RWPE1 (cell line): ENCODE measurements at places on chromosomes 12 and 14.

GRCh38 chr14:100761481-100761880 lies 34.8 kb downstream of the DLK1 start:
- DNase-seq, result peak; percentile 59

DNA sequence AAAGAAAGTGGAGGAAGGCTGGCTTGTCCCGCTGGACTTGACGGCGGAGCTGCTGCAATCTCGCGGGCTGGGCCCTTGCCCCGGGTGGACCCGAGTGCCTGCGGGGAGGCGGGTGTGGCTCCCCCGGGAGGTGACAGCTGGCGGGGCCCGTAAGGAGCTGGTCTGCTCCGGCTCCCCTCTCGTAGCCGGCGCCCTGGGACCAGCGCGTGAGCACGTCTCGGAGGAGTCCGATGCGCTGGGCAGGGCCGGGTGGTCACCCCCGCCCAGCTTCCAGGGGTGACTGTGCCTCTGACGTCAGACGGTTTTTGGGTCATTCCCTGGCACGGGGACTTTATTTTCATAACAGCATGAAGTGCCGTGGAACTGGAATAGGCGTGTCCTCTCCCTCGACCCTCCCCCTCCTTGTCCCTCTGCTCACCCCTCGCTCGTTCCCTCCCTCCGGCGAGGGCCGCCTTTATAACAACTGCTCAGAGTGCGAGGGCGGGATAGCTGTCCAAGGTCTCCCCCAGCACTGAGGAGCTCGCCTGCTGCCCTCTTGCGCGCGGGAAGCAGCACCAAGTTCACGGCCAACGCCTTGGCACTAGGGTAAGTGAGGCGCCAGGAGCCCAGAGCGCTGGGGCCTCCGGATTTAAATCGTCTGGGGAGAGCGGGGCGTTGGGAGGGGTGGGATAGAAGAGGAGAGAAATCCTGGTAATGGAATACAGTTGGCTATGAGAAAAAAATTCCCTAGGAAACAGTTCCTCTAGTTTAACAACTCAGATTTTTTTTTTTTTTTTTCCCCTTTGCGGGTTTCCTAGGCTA lies at the start of gene GPRC5A:
TSS of gene GPRC5A (plus strand) at position 483 of the 801 bp plus-strand sequence. CDS start 16,688 bp downstream, outside the sequence.
- peak; percentile 87 for DNase-seq

DNA sequence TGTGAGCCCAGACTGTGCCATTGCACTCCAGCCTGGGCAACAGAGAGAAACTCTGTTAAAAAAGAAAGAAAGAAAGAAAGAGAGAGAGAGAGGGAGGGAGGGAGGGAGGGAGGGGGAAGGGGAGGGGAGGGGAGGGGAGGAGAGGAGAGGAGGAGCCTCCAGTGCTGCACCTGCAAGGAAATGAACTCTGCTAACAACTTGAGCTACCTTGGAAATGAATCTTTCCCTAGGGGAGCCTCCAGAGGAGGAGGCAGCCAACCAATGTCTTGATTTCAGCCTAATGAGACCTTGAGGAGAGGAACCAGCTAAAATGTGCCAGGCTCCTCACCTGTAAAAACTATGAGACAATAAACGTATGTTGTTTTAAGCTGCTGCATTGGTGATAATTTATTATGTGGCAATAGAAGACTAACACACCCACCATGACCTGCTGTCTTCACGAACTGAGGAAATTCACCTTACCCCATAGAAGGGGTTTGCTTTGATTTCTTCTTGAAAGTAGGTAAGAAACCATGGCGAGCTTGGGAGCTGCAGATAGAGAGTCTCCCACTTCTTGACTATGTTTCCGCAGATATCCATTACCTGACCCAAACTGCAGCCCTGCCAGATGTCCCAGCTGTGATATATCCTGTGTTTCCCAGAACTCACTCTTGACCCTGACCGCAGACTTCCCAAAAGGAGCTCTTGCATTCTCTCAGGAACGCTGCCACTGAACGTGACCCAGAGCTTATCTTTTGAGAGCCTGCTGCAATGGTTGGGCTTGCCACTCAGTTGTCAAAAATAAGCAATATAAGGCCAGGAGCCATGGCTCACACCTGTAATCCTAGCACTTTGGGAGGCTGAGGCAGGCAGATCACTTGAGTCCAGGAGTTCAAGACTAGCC lies 31.5 kb upstream of the TMPO start:
- DNase-seq, result no peak

- DNase-seq, result no peak
These were observed 57.7 kb downstream of the WDR20 start for GRCh38 chr14:102197317-102197853.

- no peak for DNase-seq
These were observed 4.9 kb upstream of the ANKLE2 start for GRCh38 chr12:132766380-132767085.

- no peak for DNase-seq
These were observed 27.1 kb downstream of the CCDC92 start for GRCh38 chr12:123945287-123946151.

- DNase-seq, result no peak
These were observed 283.6 kb downstream of the PCNX1 start for GRCh38 chr14:71190770-71191374.

GRCh38 chr14:96888593-96888992 lies 91.4 kb downstream of the VRK1 start:
- no peak for DNase-seq

DNA sequence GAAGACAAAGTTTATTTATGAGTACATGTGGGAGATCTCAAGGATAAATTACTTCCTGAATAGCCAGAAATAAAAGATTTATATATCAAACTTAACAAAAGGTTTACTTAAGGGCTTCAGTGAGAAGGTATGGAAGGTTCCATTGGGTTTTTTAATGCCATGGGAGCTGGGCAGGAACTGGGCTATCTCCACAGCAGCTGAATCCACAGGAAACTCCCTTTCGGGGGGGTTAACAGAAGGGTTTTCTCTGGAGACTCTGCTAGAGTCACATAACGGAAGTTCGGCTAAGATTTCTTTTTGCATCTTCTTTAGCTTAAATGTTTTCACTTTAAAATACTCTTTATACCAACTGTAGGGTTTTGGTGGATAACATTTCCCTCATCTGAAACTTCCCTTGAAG lies 113.5 kb downstream of the UNC79 start:
- DNase-seq, result no peak

GRCh38 chr12:123142921-123143735 lies 7.8 kb downstream of the PITPNM2 start:
- no peak for DNase-seq

DNA sequence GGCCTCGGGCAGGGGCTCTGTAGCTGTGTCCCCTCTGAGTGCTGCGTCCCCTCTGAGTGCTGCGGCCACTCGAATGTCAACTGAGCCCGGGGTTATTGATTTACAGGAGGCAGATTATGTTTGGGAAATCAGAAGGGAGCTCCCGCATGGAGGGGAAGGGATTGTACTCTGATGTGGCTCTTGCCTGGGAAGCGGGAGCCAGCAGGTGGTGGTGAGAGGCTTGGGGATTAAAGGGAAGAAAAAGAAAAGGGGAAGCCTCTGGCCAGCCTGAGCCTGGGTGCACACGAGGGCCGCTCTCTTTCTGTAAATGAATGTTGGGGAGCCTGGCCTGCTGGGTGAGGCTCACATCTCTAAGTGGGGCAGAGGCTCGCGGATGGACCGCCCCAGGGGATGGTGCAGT lies 143.7 kb downstream of the AACS start:
- DNase-seq, result no peak

- DNase-seq, result no peak
These were observed 139.2 kb downstream of the KIF26A start for GRCh38 chr14:104277416-104278213.

GRCh38 chr12:54417712-54418440 lies 1.2 kb downstream of the ITGA5 start:
- DNase-seq, result no peak

- no peak for DNase-seq
These were observed 6.4 kb downstream of the PRR4 start for GRCh38 chr12:10842862-10843261.

DNA sequence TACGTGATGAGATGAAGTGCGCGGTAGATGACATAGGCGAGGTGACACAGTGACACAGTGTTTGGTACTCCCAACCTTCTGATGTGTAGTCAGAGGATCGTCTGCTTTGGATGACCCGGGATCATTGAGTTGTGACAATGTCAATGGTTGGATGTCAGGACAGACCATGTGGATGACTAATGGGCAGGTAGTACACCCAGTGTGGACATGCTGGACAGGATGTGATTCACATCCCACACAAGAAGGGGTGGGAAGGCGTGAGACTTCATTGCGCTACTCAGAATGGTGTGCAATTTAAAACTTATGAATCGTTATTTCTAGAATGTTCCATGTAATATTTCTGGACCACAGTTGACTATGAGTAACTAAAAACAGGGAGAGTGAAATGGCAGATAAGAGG lies 23.8 kb downstream of the MAP3K9 start:
- DNase-seq, result peak; percentile 73

DNA sequence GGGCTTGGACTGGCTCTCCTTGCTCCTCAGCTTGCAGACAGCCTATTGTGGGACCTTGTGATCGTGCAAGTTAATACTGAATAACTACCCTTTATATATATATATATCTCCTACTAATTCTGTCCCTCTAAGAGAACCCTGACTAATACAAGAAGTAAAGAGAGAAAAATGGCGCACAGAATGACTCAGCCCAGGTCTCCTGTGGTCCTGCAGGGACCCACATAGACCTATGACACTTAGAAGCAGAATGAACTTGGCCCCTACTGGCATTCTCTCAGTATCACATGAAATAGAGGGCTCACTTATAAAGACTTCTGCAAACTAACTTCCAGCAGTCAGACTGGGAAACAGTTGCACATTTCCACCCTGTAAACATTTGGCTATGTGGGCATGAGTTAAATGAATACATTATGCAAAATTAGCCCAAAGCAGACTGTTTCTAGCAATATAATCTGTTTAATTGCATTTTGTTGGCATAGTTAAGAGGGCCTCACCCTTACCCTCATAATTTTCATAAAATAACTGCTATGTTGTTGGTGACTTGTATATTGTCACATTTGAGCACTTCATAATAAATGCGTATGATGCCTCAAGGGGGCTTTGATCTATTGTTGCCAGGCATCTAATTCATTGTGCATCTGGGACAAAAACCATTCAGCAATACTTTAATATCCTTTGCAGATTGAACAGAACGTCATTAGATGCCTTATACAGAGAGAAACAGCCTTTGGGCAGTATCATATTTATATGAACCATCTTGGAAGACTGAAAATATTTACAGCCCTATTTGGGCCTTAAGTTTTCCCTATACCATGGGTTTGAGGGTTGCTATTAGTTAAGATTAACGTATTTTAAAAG lies 349.7 kb upstream of the DIO2 start:
- DNase-seq, result no peak

DNA sequence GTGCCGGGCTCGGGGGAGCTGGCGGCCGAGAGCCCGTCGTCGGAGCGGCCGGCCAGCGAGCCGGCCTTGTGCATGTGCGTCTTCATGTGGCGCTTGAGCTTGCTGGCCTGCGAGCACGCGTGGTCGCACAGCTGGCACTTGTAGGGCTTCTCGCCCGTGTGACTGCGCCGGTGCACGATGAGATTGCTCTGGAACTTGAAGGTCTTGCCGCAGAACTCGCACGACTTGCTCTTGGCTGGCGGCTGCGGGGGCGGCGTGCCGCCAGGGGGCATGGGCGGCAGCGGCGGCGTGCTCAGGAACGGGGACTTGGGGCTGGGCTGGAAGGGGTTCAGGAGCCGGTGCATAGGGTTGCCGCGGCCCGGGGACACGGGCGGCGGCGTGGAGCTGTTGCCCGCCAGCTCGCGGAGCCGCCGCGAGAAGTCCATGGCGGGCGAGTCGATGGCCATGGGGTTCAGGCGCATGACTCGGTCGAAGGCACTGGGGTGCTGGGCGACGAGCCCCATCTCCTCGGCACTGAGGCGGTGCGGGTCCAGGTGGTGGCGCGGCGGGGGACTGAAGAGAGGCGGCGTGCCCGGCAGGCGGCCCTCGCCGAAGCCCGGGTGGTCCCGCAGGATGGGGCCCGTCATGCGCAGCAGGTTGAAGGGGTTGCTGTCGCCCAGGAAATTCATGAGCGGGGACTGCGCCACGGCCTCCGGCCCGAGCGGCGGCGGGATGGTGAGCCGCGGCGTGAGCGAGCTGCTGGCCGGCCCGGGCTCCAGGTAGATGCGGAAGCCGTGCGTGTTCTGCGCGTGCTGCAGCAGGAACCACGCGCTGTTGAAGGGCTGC lies 96.5 kb downstream of the BCL11B start:
- no peak for DNase-seq

- DNase-seq, result no peak
These were observed 33.7 kb upstream of the SELPLG start for GRCh38 chr12:108667349-108667748.

- no peak for DNase-seq
These were observed 598.4 kb downstream of the RPL10L start for GRCh38 chr14:46053221-46053620.

- DNase-seq, result no peak
These were observed 803.2 kb downstream of the SLC16A7 start for GRCh38 chr12:60399064-60399463.

- no peak for DNase-seq
These were observed 10.7 kb upstream of the SNAPC1 start for GRCh38 chr14:61751475-61751989.

- DNase-seq, result no peak
These were observed 21.4 kb downstream of the KLRK1 start for GRCh38 chr12:10368206-10369171.

DNA sequence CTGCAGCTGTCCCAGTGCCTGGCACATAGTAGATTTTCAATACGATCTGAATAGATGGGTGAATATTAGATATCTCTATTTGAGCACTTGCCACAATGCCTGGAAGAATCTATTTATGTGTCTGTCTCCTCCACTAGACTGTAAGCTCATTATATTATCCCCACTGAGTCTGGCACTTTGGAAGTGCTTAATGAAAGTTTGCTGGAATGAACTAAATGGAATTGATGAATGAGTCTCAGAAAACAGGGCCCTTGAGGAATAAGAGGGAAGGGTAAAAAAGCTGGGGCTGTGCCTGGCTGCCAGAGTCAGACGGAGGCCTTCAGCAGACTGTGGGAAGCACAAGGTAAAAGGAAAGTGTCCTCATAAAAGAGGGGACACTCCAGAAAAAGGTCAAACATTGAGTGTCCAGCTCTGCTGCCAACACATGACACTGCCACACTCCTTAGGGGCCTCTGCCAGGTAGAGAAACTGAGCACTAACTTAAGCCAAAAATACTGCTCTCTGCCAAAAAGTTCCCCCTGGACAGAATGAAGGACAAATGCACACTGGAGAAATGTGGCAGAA lies 39.3 kb downstream of the GLT8D2 start:
- DNase-seq, result no peak

DNA sequence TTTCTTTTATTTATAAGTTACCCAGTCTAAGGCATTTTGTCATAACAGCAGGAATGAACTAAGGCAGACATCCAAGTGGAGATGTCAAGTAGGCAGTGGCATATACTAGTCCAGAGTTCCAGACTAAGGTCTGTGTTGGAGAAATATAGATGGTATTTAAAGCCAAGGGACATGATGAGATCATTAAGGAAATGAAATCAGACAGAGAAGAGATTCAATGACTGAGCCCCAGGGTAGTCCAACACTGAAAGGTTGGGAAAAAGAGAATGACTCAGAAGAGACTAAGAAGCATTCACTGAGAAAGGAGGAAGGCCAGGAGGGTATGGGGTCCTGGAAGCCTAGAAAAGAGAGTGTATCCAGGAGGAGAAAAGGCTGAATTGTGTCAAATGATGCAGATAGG lies 442.2 kb upstream of the CCDC196 start:
- DNase-seq, result no peak
